M059J (cell line): ENCODE measurements at places on chromosomes 6 and 20. TPM values are rescaled to one million over a fixed set of nuclear protein-coding genes. Genes with fewer than 3 reads are reported as not detected.
A peak's percentile ranks its signal among the peaks of the same experiment; 100 is the strongest.

Gene MTO1
- total RNA-seq = 14.4 and 17.8 TPM in 2 replicates

Gene AMD1
- 95.8 and 139 TPM in 2 replicates for total RNA-seq

Gene SALL4
- total RNA-seq = 1.6 and 2.4 TPM in 2 replicates

DNA sequence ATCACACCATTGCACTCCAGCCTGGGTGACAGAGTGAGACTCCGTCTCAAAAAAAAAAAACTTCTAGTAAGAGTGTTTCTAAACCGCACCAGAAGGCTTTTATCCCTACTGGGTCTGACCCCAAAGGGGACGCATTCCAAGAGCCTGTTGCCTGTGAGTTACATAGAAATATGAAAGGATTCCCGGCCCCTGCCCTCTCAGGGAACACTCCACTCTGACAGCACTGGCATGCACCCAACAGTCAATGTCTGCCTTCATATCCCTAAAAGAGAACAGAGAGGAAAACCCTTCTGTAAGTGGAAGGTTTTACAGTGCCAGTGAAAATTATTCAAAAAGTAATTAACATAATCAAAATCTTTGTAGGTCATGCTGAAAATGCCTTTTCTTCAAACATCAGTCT is 117.1 kb upstream of the PTPRT start:
- DNase-seq = no peak

DNA sequence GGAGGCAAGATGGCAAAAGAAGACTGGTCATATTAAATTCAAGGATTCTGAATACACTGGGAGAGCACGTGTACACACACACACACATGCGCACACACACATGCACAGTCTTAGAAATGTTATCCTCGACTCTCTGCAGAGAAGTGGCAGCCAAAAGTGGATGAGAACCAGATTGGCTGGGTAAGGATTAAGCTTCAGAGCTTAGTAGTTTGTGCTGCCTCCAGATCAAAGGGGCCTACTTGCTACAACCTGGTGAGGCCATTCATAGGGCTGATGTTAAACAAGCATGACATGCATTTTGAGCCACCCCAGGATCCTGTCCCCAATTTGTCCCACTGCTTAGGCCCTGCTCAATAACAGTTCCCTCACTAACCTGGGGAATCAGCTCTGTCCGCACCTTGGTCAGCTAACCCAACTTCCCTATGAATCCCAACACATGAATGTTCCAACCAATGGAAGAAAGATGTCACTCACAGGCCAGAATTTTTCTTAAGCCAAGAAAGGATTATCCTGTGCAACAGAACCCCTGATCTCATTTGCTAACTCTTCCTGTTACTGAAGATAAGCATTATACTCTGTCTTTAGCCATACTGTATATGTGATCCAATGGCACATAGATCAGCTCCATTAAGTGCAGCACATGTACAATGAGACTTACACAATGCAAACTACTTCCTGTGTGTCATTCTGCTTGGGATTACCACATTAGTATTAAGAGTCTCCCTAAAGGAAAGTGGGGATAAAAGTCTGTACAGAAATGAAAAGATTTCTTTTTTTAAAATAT is 31.0 kb downstream of the TOMM6 start:
- DNase-seq = no peak

DNA sequence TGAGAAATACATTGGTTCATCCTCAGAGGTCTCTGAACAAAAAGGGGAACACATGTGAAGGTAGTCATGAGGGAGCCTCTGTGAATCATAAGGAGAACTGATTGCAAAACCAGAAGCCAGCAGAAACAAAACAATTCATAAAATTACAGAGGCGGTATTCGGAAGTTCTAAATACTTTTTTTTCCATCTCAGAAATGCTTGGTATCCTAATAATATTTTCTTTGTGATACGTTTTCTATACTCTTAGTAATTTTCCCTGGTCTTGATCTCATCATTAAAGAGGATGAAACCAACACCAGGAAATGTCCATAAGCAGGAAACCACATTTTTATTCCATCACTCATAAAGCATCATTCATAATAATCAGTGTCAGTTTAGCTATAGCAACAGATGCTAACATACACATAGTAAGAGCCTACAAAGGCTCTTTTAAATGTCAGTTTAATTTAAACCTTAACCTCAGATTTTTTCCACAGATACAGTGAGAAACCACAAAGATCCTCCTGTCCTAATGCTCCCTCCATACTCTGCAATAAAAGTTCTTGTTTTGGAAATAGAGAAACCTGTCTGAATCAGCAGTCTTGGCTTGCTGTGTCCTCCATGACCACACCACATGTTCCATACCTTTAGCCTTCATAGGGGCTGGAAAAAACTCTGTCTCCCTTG is 29.2 kb downstream of the SGK1 start:
- DNase-seq = peak; percentile 95

DNA sequence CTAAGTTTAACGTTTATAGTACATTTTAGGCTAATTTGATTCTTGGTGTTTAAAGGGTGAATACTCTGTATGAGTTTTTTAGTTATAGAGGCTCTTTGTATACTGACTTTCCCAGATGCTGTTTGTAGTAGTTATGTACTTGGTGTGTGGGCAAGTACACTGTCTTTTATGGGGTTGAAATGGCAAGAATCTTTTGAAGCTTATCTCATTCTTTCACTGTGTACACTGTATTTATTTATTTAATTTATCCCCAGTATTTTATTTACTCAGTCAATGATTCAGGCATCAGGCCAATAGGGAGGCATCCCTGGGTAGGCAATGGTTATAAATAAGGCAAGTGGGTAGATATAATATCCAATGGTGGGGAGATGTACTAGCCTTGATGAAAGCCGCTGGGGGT is 277.0 kb upstream of the PTCHD4 start:
- no peak for DNase-seq

- DNase-seq = peak; percentile 69
Observed at GRCh38 chr20:3312940-3313682, 74.1 kb upstream of the SLC4A11 start.

- peak; percentile 49 for DNase-seq
Observed at GRCh38 chr6:111992851-111993250, 61.1 kb upstream of the CCN6 start.

DNA sequence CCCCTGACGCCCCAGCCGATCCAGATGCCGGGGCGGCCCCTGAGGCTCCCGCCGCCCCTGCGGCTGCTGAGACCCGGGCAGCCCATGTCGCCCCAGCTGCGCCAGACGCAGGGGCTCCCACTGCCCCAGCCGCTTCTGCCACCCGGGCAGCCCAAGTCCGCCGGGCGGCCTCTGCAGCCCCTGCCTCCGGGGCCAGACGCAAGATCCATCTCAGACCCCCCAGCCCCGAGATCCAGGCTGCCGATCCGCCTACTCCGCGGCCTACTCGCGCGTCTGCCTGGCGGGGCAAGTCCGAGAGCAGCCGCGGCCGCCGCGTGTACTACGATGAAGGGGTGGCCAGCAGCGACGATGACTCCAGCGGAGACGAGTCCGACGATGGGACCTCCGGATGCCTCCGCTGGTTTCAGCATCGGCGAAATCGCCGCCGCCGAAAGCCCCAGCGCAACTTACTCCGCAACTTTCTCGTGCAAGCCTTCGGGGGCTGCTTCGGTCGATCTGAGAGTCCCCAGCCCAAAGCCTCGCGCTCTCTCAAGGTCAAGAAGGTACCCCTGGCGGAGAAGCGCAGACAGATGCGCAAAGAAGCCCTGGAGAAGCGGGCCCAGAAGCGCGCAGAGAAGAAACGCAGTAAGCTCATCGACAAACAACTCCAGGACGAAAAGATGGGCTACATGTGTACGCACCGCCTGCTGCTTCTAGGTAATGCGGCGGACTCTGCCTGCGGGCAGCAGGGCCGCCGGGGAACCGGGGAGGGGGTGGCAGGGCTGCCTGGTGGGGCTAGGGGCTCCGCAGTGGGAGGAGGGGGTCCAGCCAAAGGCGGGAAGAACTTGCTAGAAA is 2.3 kb downstream of the GNAS start:
- no peak for DNase-seq
